ENCODE measurements at places on chromosomes 6 and 20.

GRCh38 chr6:149237464-149237863 lies 80.0 kb upstream of the TAB2 start:
- no peak for DNase-seq

DNA sequence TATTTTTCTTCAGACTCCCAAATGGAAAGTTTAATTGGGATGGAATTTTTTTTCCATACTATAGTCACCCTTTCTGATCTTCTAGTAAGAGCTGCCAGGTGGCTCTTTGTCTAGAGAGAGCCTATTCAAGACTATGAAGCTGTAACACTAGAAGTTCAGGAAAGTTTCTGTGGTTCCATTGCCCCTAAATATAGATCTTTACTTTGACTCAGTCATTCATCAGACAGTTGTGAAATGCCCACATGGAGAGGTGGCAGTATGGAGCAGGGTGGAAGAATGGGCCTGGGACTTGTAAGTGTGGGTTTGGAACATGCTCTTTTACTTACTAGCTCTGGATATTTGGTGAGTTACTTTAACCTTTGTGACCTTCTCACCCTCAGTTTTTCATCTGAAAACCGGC lies 87.8 kb downstream of the CTNNBL1 start:
- no peak for DNase-seq

DNA sequence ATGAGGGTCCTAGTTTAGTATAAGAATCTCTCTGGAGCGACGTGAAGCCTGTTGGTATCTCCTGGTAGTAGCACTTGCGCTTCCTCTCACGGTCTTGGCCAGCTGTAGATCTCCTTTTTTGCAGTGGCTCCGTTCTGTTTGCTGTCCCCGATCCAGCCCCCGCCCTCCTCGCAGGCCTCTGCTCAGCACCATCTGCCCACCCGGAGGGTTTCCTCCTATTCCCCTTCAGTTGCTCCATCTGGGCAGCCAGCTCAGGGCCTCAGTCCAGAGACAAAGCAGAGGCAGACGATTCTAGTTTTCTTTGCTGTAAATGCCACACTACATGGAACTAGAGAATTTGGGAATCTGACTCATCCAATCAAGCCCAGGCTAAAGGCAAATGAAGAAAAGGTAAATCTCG lies 126.6 kb downstream of the TIAM2 start:
- peak; percentile 52 for DNase-seq

DNA sequence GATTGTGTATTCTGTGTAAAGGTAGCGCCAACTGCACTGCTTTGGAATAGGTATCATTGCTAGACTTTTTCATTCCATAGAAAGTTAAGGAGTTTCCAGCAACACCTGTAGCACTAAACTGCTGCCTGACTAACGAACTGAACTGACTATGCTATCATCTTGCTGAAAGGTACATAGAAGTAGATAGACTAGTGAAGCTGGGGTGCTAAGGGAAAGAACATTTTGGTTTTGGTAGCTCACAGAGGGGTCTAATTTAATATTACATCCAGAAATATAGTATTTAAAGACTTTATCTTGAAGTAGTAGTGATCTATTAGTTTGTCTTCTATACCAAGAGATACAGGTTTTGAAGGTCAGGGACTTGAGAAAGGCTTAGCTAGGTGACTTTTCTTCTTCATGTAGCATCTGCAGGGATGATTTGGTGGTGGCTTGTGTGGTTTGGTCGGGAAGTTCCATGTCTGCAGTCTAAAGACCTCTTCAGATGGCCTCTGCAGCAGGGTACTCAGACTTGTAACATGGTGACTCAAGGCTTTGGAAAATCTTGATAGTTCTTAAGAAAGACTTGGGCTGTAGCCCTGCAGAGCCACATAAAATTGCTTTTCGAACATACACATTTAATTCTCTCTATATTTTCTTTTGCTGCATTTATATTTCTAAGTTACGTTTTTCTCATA lies 10.2 kb downstream of the SENP6 start:
- DNase-seq: no peak

DNA sequence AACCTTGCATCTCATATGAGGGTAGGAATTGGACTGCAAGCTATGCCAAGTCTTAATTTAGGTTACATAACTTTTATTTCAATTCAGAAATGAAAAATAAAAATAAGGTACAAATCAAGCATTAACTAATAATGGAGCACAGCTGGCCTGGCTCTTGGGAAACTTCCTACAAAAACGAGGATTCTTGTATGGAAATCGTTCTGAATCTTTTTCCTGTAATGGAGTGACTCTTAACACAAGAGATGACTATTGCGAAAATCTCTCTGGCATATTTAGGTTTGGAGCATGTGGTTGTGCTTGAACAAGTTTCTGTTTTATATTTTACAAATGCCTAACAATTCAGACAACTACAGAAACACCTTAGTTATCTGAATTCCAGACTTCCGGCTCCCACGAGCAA lies 34.0 kb upstream of the PI16 start:
- no peak for DNase-seq
